Prostate gland (tissue), 2 donors: ENCODE measurements at places on chromosomes 5 and 9. TPM values are rescaled to one million over a fixed set of nuclear protein-coding genes. Genes with fewer than 3 reads are reported as not detected.

The CNTNAP3 gene
- 8.2 TPM for total RNA-seq

The FGD3 gene
- total RNA-seq: 11.0 TPM

The SPOCK1 gene
- total RNA-seq: 89.4 TPM

The AP3S1 gene
- 32.0 TPM for total RNA-seq

The NUTM2G gene
- not detected for total RNA-seq

The AUH gene
- 76.1 TPM for total RNA-seq
